ENCODE measurements at places on chromosomes 3 and 15. TPM values are rescaled to one million over a fixed set of nuclear protein-coding genes. Genes with fewer than 3 reads are reported as not detected.

The CCR3 gene
- polyA plus RNA-seq, result 0.16 TPM

GRCh38 chr15:84914909-84915605 is 30.6 kb downstream of the SLC28A1 start:
- DNase-seq, result peak; percentile 59

GRCh38 chr15:99120050-99120777 is 15.3 kb downstream of the SYNM start:
- no peak for DNase-seq

DNA sequence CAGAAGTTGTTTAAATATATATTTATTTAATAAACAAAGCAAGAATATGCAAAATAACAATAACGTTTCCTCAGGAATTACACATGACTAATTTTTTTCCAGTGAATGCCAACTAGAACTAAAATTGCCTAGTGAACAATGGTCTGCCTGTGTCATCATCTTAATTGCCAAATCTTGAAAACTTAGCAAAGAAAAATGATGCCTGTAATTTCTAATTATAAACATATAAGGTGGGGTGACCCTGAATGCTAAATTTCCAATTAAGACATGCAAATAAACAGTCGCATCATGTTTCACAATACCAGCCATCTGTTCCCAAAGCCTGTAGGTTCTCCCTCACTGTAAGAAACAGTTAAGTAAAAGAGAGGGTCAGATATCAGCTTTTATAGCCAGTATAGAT is 67.6 kb upstream of the PLCL2 start:
- no peak for DNase-seq

The PLSCR5 gene
- polyA plus RNA-seq, result not detected

The SLC2A2 gene
- not detected for polyA plus RNA-seq

DNA sequence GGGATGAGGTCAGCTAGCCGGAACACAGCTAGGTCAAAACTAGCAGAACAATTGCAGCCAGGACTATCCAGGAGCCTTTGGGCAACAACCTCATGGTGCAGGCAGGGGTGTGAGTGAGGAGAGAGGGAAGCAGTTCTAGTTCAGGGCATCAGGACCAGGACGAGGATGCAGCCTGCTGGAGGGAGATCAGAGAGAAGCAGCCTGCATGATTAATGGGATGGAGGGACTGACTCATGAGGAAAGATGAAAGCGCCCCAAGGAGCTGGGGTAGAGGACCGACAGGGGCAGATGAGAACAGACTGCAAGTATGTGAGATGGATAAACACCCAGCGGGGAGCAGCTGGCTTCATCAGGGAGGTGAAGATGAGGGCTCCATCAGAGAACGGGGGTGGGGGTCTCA is 37.9 kb upstream of the LRTM1 start:
- no peak for DNase-seq

The POLQ gene
- 4.7 TPM for polyA plus RNA-seq

DNA sequence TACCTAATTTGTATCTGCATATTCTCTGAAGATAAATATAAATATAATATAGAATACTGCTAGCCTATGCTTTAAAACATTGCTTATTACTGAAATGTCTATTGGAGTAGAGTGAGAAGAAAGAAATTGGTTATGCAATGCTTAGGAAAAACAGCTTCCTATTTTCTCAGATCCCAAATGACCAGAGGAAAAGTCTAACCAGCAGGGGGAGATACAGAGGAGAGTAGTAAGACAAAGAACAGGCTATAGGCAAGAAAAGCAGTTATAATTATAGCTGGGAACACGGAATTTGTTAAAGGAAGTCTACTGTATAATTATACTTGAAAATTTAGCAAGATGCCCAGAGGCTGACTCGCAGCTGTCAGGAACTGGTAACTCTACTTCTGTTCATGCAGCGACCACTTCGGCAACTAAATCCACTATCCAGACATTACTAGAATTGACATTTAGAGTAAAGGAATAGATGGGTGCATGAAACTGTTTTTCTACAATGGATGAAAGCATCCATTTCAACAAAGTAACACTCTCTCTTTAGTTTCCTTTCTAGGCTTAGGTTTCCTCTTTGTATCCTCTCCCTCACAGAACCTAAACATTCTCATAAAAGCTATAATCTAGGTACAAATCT is 97.2 kb downstream of the TBC1D5 start:
- DNase-seq, result peak; percentile 27

GRCh38 chr15:51688863-51689262 is 7.6 kb downstream of the SCG3 start:
- DNase-seq, result no peak

DNA sequence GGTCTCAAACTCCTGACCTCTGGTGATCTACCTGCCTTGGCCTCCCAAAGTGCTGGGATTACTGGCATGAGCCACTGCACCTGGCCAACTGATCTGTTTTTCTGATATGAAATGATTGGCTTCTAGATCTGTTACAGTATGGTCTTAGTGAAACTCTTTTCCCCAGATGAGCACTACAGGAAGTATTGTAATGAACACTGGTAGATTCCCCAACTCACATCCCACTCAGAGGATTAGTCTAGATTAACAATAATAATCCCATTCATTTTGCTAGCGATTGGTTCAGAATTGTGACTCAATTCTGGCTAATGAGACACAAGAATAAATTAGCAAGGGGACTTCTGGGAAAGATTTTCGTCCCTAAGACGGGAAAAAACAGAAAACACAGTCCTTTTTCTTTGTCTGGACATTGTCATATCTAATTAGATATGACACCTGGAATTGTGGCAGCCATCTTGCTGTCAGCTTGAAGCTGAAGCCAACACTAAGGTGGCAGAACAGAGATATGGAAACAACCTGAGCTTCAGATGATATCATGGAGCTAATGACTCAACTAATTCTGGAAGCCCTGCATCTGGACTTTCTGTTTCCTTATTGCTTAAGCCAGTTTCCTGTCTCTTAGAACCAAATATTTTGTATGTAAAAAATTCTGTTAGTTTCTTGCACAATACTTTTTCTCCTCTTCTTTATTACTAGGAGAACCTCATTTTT is 17.4 kb upstream of the NPTN start:
- no peak for DNase-seq

GRCh38 chr3:170660139-170660538 is 74.3 kb upstream of the SLC7A14 start:
- no peak for DNase-seq

DNA sequence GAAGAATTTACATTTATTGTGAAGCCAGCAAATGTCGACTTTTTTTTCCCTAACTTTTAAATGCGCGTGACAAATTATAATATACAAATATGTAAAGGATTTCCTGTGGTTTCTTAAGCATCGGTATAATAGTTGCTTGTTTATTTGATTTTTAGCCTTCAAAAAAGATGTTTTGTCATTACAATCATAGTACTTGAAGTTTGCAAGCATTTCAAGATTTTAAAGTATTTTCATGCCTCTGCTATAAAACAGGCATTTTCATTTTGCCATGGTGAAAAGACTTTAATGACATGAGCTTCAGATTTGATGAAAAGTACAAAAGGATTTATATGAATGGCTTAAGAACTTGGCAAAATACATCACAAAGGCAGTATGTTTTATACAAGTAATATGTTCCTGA is 9.4 kb upstream of the P2RY12 start:
- no peak for DNase-seq

DNA sequence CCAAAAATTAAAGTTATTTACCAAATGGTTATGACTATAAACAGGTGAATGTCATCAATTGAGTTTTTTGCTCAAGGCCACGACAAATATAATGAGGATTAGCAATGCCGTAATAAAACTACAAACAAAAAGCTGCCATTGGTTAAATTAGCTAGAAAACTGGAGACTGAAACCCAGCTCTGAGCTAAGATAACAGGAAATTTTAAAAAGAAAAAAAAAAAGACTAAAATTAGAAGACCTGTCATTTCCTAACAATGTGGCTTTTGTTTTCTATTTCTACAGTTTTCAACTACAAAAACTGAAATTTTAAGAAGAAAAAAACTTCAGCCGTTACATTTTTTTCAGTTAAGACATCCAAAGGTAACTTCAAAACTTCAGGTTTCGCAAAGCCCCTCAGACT is 9.7 kb downstream of the SLC12A6 start:
- DNase-seq, result no peak

The LYZL4 gene
- not detected for polyA plus RNA-seq

- DNase-seq, result no peak
Observed at GRCh38 chr3:69925506-69925905, 74.0 kb upstream of the SAMMSON start.

GRCh38 chr3:157493627-157494550 is 9.3 kb downstream of the VEPH1 start:
- peak; percentile 65 for DNase-seq

- no peak for DNase-seq
Observed at GRCh38 chr3:143146486-143147274, 27.1 kb downstream of the CHST2 start.

DNA sequence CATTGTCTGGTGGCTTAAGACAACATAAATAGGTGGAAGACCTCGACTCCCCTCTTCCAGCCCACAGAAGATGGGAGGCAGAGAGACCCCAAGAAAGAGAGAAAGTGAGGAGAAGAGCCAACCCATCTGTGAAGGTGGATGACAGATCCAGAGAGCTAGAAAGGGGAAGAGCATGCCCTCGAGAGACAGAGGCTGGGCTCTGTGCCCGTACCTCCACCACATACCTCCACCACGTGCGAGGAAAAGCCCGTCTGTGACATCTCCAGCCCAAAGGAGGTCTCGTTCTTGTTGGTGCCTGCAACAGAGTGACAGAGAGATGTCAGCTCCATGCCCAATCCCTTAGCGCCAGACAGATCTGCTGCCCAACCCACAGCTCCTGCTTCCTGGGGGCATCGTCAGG is 71.1 kb downstream of the FEM1B start:
- DNase-seq, result no peak

DNA sequence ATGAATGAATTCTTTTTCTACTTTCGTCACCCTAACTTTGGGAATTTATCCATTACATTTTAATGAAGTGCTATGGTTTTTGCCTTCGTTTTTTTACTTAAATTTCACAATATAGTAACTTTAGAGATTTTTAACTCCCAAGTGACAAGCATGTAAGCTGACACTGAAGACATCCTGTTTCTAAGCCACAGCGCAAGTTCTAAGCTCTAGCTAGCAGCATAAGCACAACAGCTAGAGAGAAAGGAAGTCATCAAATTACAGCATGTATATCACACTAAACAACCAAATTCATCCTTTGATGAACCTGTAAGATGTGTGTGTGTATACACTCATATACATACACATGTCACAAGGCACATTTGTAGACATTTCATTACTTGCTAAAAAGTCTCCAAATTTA is 119.3 kb downstream of the P3H2 start:
- DNase-seq, result no peak

DNA sequence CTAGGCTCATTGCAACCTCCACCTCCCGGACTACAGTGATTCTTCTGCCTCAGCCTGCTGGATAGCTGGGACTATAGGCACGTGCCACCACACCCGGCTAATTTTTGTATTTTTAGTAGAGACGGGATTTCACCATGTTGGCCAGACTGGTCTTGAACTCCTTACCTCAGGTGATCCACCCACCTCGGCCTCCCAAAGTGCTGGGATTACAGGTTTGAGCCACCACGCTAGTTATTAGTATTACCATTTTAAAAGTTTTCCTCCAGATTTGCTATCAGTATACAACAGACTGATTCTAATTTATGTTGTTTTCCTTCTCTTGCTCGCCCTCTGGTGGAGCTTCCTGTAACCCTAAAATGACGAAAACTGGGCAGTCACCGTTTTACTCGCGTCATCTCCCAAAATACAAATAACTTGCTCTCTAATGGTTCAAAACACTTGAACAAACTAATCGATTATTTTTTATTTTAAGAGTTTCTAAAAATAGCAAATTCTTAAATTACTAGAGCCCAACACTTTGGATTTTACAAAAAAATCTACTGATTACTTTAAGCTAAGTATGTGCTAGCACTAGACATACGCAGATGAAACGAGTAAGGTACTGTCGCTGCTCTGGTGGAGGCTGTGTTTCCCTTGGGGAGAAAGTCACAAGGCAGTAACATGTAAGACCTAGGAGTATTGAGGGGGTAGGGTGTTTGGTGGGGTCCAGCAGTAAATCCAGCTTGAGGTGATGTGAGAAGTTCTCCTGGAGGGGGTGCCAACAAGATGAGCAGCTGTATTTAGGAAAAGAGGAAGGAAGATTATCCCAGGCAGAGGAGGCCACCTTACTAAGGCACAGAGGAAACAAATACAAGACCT is 203.3 kb downstream of the MBNL1 start:
- DNase-seq, result peak; percentile 81

The C3orf20 gene
- 0.11 TPM for polyA plus RNA-seq

The TIGIT gene
- 0.29 TPM for polyA plus RNA-seq

DNA sequence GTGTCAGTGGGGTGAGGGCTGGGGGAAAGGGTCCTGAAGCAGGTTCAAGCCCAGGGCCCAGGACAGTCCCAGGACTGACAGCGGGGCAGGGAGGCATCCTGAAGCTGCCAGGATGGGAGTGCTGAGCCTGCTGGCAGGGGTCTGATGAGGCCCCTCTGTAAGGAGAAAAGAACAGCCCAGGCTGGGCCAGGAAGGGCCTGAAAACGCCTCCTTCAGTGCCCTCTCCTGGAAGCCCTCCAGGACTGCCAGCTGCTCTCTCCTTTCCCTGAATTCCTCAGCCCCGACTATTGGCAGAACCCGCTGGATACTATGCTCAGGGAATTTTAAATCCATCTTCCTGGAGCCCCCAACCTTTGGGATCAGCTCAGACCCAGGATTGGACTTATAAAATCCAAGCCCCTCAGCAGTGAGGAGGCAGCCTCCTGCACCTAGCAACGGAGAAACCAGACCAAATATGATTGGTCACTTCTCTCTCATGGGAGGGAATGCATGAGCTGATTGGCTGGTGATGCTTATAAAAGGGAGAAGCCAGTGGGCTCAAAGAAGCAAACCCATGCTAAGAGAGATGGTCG is 203.5 kb upstream of the LINGO1 start:
- DNase-seq, result no peak

- no peak for DNase-seq
Observed at GRCh38 chr15:66825139-66825538, 123.1 kb downstream of the SMAD6 start.

The SEMA3B gene
- 44.6 TPM for polyA plus RNA-seq

The UCN2 gene
- not detected for polyA plus RNA-seq

GRCh38 chr3:187734841-187735240 is 10.4 kb downstream of the BCL6 start:
- DNase-seq, result no peak

DNA sequence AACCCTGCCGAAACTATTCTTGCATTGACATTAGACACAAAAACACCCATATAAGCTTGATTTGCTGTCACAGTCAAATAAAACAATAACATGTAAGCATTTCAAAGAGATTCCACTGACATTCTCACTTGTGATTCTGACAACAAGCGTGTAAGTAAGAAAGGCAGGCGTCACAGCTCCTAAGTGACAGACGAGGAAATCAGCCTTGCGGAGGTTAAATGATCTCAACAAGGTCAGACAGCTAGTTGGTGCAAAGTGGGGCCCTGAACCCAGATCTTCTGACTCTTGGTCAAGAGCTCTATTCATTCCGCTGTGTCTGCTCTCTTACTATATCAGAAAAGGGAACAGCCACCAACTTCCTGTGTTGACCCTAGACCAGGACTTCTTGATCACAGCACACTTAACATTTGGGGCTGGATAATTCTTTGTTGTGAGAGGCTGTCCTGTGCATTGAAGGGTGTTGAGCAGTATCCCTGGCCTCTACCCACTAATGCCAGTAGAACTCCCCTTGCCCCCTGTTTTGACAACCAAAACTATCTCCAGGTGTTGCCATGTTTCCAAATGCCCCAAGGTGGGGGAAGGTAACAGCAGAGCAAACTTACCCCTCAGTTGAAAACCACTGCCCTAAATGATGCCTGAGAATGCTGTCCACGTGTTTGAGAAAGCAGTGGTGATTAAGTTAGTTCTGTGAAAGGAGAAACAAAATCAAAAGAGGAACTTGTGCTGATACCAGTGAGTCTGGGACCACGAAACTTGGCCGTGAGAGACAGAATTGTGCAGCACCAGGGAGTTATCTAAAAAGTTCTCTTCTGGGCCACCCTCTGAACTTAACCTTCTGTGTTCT is 86.1 kb downstream of the LIPC start:
- no peak for DNase-seq

The RASL12 gene
- polyA plus RNA-seq, result not detected

The ACTRT3 gene
- 2.6 TPM for polyA plus RNA-seq

All from muscle of arm (tissue), 14 donors.